AG08396 (cell line): ENCODE measurements at places on chromosomes 5 and 9.

- DNase-seq = no peak
Observed at GRCh38 chr5:161385027-161385426, 161.5 kb downstream of the GABRB2 start.

- peak; percentile 9 for DNase-seq
Observed at GRCh38 chr9:125807079-125807478, 59.9 kb downstream of the PBX3 start.

- no peak for DNase-seq
Observed at GRCh38 chr5:63398346-63398745, 563.9 kb downstream of the HTR1A start.

- peak; percentile 70 for DNase-seq
Observed at GRCh38 chr9:114501796-114502682, 3.2 kb downstream of the WHRN start.

DNA sequence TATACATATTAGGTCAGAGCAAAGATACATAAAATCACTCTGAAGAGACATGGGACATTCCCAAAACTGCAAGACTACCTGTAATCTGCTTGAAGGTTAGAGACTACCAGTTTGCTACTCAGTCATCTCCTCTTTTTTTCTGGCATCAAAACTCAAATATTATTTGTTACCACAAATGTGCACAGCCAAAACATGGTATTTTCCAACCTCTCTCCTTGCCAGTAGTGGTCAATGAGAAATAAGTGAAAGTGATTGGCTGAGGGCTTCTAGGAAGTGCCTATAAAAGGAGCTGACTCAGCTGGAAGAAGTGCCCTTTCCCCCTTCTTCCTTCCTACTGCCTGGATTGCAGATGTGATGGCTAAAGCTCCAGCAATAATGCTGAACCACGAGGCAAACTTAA, 13.8 kb downstream of the GZMK start:
- no peak for DNase-seq

- DNase-seq = peak; percentile 57
Observed at GRCh38 chr5:180830253-180831138, 27.9 kb upstream of the MGAT1 start.

- peak; percentile 3 for DNase-seq
Observed at GRCh38 chr5:106875591-106876297, 795.0 kb downstream of the EFNA5 start.
